Activated CD4-positive, alpha-beta T cell treated with anti-CD3 and anti-CD28 coated beads for 24 hours (primary cell): ENCODE measurements at places on chromosomes 13 and 19.

DNA sequence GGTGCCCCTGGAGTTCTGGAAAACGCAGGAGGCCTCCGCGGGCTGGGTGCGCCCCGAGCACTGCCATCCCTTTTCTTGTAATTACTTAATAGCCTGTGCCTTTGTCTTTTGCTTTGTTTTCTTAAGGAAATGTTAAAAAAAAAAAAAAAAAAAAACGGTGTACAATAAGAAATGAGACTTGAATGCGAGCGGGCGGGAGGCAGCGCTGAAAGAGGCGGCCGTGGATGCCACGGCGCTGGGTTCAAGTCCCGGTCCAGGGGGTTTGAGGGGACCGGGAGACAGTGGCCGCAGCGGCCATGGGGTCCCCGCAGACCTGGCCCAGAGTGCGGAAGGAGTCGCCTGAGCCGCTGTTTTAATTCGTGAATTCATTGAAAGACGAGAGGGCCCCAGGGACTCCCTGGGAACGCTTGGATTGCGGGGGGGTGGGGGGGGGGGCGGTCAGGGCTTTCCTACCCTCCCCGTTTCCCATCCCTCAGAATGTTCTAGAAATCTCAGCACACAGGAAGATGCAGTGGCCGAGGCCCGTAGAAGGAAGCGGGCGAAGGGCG is 349.2 kb upstream of the ARGLU1 start:
- no peak for DNase-seq

DNA sequence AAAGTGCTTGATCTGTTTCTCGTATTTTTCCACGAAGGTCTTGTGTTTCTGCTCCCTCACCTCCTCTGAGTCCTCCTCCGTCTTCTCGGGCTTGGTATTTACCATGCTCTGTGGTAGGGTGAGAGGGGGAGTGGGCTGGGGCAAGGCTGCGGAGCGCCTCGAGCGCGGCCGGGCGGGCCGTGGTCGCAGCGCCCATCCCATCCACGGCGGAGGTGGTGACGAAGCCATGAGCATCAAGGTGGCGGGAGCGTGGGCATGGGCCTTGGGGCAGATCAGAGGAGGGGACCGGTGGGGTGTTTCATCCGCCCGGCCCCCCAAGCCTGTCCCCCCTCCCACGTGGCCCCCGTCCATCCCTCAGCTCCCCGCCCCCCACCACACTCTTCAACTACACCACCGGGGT is 7.9 kb downstream of the CDC37 start:
- no peak for DNase-seq

DNA sequence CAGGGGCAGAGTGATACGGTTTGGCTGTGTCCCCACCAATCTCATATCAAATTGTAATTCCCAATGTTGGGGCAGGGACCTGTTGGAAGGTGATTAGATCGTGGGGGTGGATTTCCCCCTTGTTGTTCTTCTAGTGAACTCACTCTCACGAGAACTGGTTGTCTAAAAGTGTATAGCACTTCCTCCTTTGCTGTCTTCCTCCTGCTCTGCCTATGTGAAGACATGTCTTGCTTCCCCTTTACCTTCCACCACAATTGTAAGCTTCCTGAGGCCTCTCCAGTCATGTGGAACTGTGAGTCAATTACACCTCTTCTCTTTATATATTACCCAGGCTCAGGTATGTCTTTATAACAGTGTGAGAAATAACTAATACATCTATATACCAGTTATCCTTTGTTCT is 706.4 kb upstream of the KLHL1 start:
- no peak for DNase-seq

DNA sequence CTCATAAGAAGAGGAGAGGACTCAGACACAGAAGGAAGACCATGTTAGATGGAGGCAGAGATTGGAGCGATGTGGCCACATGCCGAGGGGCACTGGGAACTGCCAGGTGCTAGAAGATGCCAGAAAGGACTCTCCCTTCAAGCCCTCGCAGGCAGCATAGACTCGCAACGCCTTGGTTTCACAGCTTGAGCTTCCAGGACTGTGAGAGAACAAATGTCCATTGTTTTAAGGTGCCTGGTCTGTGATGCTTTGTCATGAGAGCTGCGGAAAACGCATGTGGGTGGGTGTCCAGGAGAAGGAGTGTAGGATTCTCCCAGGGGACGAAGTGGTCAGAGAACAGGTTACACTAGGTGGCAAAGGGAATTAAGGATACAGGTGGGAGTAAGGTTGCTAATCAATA is 125.9 kb upstream of the USP29 start:
- DNase-seq = no peak

- no peak for DNase-seq
Observed at GRCh38 chr13:101967216-101967615, 434.6 kb downstream of the FGF14 start.

DNA sequence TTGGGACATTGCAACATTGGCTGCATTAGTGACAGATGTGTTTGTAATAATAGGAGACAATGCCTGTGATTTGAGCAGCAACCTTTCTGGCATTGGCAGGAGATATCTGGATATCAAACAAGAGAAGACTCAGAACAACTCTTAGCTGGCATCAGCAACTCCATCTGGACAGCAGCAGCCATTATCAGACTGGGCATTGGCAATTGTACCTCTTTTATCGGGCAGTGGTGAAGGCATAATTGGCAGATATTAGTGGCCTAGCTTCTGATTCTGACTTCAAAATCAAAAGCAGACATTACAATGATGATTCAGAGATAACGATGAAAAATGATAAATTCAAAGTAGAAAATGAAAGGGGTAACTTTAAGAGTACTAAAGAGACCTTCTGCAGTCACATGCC is 1193.7 kb downstream of the EFNB2 start:
- no peak for DNase-seq

- DNase-seq = no peak
Observed at GRCh38 chr13:33259296-33259695, 26.3 kb downstream of the STARD13 start.

DNA sequence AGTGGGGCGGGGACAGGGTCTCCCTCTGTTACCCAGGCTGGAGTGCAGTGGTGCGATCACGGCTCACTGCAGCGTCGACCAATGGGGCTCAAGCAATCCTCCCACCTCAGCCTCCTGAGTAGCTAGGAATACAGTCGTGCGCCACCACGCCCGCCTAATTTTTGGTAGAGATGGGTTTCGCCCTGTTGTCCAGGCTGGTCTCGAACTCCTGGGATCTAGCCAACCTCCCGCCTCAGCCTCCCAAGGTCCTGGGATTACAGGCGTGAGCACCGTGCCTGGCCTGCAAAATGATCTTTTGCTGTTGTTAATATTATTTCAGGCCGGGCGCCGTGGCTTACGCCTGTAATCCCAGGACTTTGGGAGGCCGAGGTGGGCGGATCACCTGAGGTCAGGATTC is 621 bp upstream of the TGDS start:
- DNase-seq = no peak
